ENCODE measurements at places on chromosomes 13 and 19.

DNA sequence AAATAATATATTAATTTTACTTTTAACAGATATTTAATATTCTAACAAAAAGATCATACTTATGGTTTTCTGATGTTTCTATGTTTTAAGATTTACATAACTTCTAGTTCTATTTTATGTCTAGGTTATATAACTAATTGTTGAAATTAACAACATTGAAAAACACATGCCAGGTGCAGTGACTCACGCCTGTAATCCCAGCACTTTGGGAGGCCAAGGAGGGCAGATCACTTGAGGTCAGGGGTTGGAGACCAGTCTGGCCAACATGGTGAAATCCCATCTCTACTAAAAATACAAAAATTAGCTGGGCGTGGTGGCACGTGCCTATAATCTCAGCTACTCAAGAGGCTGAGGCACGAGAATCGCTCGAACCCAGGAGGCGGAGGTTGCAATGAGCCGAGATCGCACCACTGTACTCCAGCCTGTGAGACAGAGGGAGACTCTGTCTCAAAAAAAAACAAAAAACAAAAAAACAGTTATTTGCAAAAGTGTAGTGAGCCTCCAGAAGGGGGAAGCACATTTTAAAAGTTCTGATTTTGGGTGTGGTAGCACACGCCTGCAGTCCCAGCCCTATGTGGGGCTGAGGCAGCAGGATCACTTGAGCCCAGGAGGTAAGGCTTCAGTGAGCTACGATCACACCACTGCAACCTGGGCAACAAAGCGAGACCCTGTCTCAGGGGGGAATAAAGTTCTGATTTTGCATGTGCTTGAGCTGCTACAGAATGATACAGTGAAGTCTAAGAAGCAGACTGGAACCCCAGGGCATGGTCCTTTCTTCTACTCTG lies 18.7 kb downstream of the MIPEP start:
- no peaks in the 10 kb centered on the region for H3K27me3 ChIP-seq
- DNase-seq: no peak
- no peak overlapping the region for H3K4me3 ChIP-seq
- H3K4me1 ChIP-seq: no peaks in the 10 kb centered on the region
- H3K36me3 ChIP-seq: no peaks in the 10 kb centered on the region
- H3K27ac ChIP-seq: no peak overlapping the region

- no peak overlapping the region for H3K4me3 ChIP-seq
- H3K27me3 ChIP-seq: no peaks in the 10 kb centered on the region
- H3K27ac ChIP-seq: no peak overlapping the region
These were observed 66.9 kb upstream of the CLDN10 start for GRCh38 chr13:95485518-95486144.

GRCh38 chr13:61901946-61902541 lies 486.4 kb upstream of the PCDH20 start:
- H3K4me1 ChIP-seq: no peaks in the 10 kb centered on the region
- H3K27me3 ChIP-seq: no peaks in the 10 kb centered on the region
- no peak overlapping the region for H3K27ac ChIP-seq
- no peak for DNase-seq

DNA sequence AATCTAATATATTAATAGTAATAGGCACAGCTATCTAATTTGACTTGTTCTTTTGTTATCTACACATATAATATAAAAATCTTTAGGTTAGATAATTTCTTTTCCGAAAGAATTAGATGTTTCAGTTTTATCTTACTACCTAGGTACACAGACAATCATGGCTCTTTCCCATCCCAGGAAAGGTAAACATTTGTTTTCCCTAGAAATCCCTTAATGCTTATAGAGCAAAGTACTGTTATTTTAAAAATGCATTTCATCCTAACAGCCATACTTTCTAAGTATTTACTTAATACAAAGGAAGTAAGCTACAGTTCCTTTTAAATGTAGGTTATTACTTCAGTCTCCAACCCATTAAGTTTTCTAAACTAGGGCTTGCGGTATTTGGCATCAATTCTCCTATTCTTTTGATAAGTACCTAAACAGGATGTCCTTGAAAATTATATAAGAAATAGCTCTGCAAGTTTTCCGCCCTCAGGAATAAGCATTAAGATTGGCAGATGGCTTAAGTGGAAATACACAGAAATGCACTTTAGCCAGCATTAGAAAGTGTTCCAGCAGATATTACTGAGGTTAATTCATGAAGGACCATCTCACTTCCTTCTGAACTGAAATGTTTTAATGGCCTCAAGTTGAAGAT lies 616.2 kb upstream of the SPRY2 start:
- H3K36me3 ChIP-seq: no peaks in the 10 kb centered on the region
- H3K27me3 ChIP-seq: no peaks in the 10 kb centered on the region
- no peaks in the 10 kb centered on the region for H3K4me1 ChIP-seq
- DNase-seq: no peak

DNA sequence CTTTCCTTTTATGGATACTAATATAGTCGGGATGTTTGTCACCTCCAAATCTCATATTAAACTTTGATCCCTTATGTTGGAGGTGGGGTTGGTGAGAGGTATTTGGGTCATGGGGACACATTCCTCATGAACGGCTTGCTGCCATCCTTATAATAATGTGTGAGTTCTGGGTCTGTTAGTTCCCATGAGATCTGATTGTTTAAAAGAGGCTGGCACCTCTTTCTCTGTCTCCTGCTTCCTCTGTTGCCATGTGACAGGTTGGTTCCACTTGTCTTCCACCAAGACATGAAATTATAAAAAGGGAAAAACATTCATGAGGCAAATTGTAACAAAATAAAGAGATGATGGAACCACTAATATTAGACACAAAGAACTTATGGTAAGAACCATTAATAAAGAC lies 107.8 kb upstream of the ATXN8OS start:
- DNase-seq: no peak
- H3K27me3 ChIP-seq: no peaks in the 10 kb centered on the region
- H3K4me3 ChIP-seq: no peak overlapping the region
- no peaks in the 10 kb centered on the region for H3K4me1 ChIP-seq
- no peak overlapping the region for H3K27ac ChIP-seq
- no peaks in the 10 kb centered on the region for H3K36me3 ChIP-seq

- H3K36me3 ChIP-seq: peaks cover 2% of the 10 kb centered on the region
- H3K27ac ChIP-seq: no peak overlapping the region
- DNase-seq: no peak
- no peaks in the 10 kb centered on the region for H3K4me1 ChIP-seq
- H3K27me3 ChIP-seq: no peaks in the 10 kb centered on the region
These were observed 37.0 kb upstream of the TEX29 start for GRCh38 chr13:111283457-111283856.

DNA sequence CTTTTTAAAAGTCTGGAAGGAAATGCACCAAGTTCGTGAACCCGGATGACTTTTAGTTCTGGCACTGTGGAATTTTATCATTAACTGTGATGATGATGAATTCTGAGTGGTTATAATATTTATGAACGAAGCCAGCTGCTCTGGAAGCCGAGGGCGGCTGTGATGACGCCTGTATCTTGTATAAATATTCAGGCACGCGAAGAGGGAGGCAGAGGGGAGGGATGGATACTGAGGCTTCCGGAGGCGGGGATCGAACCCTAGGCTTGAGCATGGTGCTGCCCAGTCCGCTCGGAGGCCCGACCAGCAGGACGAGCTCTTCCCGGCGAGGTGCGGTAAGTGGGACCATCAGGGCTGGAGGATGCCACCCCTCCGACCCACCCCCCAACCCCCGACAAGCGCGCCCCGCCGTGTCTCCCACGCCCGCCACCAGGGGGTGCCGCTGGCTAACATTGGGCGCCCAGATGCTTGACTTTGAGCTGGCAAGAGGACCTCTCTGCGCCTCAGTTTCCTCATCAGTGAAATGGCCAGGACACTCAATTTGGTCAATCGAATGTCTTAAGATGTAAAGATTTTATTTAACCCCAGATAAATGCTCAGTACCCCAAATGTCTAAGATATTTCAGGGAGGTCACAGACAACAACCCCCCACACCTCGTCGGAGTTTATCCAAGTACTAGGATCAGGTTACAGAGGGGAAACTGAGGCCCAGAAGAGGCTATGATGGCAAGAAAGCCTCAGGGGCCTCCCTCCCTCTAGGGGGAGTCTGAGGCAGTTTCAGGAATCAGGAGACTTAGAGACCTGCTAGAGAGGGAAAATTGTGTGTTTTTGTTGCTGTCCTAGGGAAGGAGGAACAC lies 4.5 kb upstream of the RAB3A start:
- no peak overlapping the region for H3K27ac ChIP-seq
- H3K4me1 ChIP-seq: peaks cover 3% of the 10 kb centered on the region
- peak overlapping the region; percentile 30 for H3K4me3 ChIP-seq
- DNase-seq: no peak
- no peaks in the 10 kb centered on the region for H3K27me3 ChIP-seq

GRCh38 chr13:36837354-36838092 lies 18.5 kb downstream of the RFXAP start:
- no peaks in the 10 kb centered on the region for H3K27me3 ChIP-seq
- no peaks in the 10 kb centered on the region for H3K4me1 ChIP-seq
- H3K27ac ChIP-seq: no peak overlapping the region
- H3K4me3 ChIP-seq: no peak overlapping the region

- H3K27ac ChIP-seq: no peak overlapping the region
- no peaks in the 10 kb centered on the region for H3K4me1 ChIP-seq
- H3K4me3 ChIP-seq: no peak overlapping the region
- no peaks in the 10 kb centered on the region for H3K36me3 ChIP-seq
- no peak for DNase-seq
- no peaks in the 10 kb centered on the region for H3K27me3 ChIP-seq
These were observed 12.8 kb downstream of the MEDAG start for GRCh38 chr13:30918662-30919405.

DNA sequence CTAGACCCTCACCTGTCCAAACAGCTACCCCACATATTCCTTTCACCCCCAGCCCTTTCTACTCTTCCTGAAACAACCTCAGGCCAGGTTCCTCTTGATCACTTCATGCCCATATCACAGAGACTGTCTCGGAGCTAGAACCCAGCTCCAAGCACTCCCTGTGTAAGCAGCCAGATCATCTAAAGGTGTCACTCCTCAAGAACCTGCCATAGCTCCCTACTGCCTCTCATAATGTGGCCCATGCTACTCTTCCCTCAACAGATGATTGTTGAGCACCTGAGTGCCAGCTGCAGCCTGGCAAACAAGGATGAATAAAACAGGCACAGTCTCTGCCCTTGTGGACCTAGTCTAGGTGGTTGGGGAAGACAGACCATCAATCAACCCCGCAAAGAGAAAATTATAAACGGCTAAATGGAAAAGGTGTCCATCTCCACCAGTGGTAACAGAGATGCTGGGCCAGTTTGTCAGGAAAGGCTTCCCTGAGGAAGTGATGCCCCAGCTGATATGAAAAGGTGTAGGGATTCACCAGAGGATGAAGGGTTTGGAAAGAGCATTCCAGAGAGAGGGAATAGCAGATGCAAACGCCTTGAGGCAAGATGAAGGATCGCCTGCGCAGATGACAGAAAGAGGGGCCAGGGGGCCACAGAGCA lies 8.3 kb downstream of the EPS15L1 start:
- no peak for DNase-seq
- H3K4me1 ChIP-seq: peaks cover 20% of the 10 kb centered on the region
- no peaks in the 10 kb centered on the region for H3K27me3 ChIP-seq
- no peak overlapping the region for H3K27ac ChIP-seq
- H3K36me3 ChIP-seq: no peaks in the 10 kb centered on the region

- no peak overlapping the region for H3K27ac ChIP-seq
- no peaks in the 10 kb centered on the region for H3K36me3 ChIP-seq
- H3K27me3 ChIP-seq: no peaks in the 10 kb centered on the region
- DNase-seq: no peak
These were observed 266.4 kb upstream of the NBEA start for GRCh38 chr13:34675626-34676025.

DNA sequence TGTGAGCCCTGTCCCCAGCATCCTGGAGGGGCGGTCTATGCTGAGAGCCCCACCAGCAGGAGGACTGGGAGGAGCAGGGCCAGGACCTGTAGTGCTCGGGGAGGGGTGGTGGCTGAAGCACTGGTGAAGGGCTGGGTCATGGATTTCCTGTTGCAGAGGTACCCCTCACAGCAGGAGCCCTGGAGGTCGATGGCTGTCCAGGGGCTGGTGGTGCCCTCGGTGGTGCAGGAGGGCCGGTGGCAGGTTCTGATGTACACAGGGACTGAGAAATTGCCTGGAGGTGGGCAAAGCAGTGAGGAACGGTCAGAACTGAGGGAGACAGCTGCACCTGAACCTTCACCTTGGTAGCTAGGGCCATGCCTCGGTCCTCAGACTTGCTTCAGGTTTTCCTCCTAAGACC lies 4.7 kb downstream of the LYPD5 start:
- H3K27ac ChIP-seq: no peak overlapping the region
- H3K36me3 ChIP-seq: no peaks in the 10 kb centered on the region

- H3K36me3 ChIP-seq: no peaks in the 10 kb centered on the region
- H3K4me3 ChIP-seq: no peak overlapping the region
- no peak for DNase-seq
- H3K27me3 ChIP-seq: no peaks in the 10 kb centered on the region
- H3K4me1 ChIP-seq: no peaks in the 10 kb centered on the region
- no peak overlapping the region for H3K27ac ChIP-seq
These were observed 12.6 kb upstream of the TM6SF2 start for GRCh38 chr19:19285686-19286085.

GRCh38 chr19:1291761-1292418 lies 6.2 kb downstream of the EFNA2 start:
- H3K27me3 ChIP-seq: no peaks in the 10 kb centered on the region
- DNase-seq: no peak
- H3K36me3 ChIP-seq: no peaks in the 10 kb centered on the region

- H3K4me3 ChIP-seq: no peak overlapping the region
- no peaks in the 10 kb centered on the region for H3K36me3 ChIP-seq
- DNase-seq: no peak
- H3K27ac ChIP-seq: no peak overlapping the region
These were observed 9.5 kb upstream of the GJB6 start for GRCh38 chr13:20241593-20241992.

- no peaks in the 10 kb centered on the region for H3K36me3 ChIP-seq
- H3K27ac ChIP-seq: no peak overlapping the region
These were observed 31.4 kb downstream of the NALCN start for GRCh38 chr13:101384929-101385328.

GRCh38 chr19:14475251-14476073 lies at the start of gene PTGER1:
TSS of gene PTGER1 (minus strand) at chr19:14475354. CDS start at chr19:14474320, 1,034 bp downstream.
- no peak for DNase-seq
- peak within 1 kb of the TSS; percentile 38 for H3K4me3 ChIP-seq
- H3K4me1 ChIP-seq: peaks cover 27% of the 10 kb centered on the region
- peak within 1 kb of the TSS; percentile 65 for H3K27ac ChIP-seq
- no peaks in the 10 kb centered on the region for H3K36me3 ChIP-seq
- no peaks in the 10 kb centered on the region for H3K27me3 ChIP-seq

DNA sequence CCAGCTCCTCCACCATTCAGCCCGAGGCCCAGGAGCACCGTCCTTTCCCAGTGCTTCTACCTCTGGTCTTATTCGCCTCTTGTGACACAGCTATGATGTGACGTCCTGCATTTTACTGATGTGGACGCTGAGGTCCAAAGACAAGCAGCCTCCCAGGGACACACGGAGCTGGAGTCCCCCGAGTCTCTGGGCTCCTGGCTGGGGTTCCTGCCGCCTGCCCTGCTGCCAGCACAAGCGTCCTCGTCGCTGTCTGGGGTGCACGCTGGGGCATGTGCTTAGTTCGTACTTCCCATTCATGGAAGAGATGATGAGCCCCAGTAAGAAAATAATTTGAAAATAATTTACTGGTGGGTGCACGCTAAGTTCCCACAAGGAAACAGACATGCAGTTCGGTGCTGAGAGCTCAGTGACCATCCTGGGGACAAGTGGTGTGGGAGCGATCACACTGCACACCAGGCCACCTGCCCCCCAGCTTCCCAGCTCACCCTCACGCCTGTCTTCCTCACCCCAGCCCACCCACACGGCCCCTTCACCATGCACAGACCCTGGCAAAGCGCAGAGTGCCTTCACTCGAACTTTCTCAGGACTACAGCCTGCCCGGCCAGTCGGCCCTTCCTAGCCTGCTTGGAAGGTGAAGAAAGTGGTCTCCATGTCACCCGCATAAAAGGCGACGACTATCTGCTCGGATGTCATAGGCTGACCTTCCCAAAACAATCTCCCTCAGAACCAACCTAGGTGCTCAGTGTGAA lies 14.2 kb upstream of the CFAP97D2 start:
- no peak overlapping the region for H3K4me3 ChIP-seq
- no peaks in the 10 kb centered on the region for H3K4me1 ChIP-seq
- no peak for DNase-seq
- H3K27me3 ChIP-seq: no peaks in the 10 kb centered on the region
- H3K27ac ChIP-seq: no peak overlapping the region

All from Panc1 (cell line).